ENCODE measurements at places on chromosomes 5 and 9.

DNA sequence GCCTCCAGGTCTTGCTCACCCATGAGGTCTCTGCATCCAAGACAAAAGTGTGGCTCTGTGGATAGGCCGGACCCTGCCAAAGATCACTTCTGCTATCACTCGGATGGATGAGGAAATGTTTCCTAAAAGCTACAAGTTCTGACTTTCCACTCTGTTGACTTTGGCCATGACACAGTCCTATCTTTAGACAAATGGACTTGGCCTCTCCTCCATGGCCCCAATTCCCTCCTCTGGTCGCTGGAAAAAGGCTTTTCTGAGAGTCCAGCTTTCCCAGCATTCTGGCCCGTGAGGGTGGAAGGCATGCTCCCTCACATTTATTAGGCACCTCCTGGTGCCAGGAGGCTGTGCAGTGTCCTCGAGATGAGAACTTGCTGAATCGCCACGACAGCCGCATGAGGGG, 83.1 kb downstream of the COL27A1 start:
- no peak for DNase-seq

DNA sequence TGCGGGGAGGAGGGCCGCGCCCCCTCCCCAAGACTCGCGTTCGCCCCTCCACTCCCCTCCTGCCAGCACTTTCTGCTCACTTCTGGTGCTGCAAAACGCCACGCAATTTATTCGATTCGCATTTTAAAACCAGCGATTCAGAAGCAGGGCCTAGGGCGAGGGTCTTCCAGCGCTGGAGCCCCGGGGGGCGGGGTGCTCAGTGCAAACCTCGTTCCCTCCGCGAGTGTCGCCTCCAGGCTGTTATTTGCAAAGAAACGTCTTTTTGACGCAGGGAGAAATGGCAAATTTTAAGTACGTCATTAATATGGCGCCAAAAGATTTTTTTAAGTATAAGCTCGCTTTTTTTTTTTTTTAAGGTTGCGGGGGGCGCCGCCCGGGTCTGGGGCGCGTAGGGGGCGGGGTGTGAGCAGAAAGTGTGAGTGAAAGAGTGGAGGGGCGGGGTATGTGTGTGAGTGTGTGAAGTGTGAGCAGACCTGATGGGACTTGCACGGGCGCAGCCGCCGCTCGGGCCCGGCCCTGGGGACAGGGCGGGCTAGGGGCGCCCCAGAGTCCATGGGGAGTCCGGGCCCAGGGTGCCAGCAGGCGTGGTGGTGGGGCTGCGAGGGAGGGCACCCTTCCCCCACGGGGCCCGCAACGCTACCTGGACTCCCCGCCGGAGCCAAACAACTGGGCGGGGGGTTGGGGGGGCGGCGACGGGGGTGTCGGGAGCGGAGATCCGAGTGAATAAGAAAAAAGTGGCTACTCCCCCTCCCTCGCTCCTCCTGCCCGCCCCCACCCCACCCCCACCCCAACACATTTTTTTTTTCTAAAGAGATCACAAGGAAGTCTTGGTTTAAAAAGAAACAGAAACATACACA, at the start of gene JADE2:
Gene JADE2, plus strand, starts transcription at position 845 of the 857 bp plus-strand sequence. CDS start 10,188 bp downstream, outside the sequence.
- no peak for DNase-seq

DNA sequence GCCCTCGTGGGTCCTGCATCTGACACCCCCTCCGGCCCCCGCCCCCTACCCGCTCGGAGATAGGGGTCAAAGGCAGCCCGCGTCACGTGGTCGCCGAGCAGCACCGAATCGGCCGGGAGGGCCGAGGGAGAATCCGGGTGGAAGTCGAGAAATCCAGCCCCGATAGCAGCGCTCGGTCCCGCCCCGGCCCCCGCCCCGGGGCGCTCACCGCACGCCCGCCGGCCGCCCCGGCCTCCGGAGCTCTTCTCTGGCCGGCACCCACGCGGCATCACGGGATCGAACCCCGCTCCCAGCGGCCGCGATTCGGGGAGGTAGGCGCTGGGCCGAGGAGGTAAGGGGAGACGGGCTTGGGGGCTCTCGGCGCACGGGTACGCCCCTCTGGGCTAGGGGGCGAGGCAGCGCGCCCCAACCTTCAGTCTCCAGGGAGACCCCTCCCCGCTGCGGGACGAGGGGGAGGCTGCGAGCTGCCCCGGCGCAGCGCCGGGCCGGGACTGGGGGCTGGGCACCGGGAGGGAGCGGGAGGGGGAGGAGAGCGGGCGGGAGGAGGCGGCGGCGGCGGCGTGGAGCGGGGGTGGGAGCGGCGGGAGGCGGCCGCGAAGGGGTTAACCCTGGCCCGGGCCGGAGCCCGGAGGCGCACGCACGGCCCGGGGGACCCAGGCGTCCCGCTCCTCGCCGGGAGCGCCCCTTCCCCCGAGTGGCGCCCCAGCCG, 22.1 kb upstream of the NDST1 start:
- no peak for DNase-seq

DNA sequence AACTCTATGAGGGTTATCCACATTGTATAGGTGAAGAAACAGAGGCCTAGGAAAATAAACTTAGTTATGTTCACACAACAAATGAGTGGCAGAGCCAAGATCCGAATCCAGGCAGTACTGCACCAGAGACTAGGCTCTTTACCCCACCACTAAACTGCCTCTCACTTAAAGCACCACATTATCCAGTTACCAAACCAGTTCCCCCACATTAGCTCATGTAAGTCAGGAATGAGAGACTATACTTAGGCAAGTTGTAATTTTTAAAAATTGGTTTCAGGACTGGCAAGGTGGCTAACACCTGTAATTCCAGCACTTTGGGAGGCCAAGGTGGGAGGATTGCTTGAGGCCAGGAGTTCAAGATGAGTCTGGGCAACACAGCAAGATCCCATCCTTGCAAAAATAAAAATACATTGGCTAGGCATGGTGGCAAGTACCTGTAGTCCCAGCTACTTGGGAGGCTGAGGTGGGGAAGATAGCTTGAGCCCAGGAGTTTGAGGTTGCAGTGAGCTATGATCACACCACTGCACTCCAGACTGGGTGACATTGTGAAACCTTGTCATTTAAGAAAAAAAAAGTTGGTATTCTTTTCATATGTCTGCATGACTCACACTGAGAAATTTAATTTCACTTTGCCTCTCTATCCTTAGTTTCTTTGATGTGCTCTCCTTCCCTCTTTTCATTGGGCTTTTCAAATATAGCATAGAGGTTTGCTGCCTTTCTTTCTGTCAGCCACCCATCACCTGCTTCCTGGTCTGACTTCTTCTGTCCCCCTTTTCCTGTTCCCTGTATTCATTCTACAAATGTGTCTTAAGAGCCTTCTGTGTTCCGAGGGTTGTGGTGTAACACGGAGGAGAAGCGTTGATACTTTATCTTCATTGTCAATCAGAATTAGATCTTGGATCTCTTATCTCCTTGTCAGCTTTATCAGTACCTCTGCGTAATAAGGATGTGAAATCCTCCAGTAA, 64.7 kb downstream of the ERMP1 start:
- DNase-seq, result no peak

DNA sequence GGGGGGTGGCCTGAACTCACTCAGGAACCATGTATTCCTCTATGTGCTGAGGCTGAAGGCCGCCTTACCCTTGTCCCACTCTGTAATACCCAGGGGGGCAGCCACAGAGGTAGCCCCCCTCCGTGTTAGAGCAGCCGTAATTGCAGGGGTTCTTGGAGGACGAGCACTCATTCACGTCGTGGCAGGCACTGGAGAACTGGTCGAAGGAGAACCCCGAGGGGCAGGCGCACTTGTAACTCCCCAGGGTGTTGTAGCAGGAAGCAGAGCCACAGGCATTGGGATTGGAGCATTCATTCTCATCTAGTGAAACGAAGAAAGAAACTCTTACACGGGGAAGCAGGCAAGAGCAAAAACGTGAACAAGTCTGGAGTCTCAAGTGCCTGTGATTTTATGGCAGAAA, 179.8 kb downstream of the SLC12A2 start:
- no peak for DNase-seq

DNA sequence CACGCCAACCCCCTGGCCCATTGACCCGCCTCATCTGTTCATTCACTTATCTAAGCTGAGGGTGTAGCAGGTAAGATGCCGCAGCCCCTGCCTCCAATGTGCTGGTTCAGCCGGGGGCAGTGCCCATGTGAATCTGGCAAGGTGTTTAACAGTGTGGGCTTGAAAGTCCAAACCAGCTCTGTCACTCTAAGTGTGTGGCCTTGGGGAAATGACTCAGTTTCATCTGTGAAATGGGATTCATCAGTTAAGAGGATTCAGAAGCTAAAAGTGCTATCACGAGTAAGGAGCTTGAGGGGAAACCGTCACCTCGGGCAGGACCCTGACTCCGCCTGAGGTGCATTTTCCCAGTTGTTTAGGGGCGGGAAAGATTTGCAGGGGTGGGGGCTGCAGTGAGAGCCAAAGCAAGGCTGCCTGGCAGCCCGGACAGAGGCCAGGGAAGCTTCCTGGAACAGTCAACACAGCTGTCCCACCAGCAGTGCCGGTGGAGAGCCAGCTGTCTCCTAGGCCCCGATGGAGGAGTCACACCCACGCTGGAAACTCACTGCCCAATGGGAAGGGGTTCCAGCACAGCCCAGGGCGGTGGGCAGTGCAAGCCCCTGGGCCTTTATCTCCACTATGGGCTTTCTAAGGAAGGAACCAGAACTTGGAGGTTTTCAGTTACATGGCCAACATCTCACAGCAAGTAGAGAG, 9.7 kb upstream of the URM1 start:
- no peak for DNase-seq

DNA sequence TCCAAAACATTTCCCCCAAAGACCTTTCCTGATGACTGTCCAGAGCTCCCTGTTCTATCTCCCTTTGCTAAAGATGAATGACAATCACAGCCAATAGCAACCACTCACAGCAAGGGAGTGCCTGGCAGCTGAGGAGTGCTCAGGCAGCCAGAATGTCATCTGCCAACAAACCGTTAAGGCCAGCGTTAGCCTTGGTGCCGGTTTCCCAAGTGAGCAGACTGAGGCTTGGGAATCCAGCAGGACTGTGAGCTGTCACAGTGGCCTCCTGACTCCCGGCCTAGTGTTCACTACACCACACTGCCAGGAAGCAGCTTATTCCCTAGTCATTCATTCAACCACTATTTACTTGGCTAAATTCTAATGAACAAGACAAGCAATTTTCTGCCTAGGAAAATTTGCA, 24.7 kb downstream of the STK10 start:
- DNase-seq, result no peak

DNA sequence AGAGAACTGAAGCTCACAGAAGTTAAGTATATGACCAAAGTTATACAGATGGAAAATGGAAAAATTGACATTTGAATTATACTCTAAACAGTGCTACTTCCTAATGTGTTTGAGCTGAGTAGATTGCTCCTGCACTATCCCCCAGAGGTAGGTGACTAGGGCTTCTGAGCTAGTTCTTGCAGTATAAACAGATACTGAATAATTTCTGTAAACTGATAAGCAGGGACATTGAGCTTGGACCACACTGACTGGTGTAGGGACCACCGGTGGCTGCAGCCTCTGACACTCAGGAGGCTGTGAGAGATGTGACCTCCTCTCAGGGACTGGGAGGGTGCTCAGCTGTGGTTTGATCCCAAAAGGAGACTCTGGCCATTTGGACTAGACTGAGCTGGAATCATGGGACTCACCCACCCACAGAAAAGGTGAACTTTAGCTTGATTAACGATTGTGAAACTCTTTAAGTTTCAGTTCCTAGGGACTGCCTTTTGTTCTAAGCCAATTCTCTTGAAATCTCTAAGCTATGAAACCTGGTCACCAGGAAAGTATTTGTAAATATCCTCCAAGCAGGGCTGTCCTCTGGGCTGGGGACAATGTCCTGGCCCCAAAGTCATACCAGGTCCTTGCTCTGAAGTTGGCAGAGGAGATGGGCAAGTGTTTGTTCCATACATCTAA, 291.5 kb downstream of the SEC61B start:
- no peak for DNase-seq

DNA sequence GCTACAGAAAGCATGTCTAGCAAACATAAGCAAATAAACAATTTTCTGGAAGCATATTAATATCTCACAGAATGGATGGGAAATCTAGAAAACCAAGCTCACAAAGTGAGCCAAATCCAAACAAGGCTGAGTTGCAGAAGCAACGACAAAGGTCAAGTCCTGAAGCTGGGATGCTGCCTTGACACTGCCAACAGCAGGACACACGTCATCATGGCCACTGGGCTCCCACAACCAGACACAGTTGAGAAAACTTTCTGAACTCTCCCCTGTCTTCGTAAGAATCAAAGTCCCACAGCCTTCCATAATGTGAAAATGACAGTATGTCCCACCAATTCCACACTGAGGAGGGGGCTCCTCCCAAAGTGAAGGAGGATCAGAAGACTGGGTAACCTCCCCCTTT, 37.6 kb downstream of the EPB41L4A start:
- DNase-seq, result no peak

DNA sequence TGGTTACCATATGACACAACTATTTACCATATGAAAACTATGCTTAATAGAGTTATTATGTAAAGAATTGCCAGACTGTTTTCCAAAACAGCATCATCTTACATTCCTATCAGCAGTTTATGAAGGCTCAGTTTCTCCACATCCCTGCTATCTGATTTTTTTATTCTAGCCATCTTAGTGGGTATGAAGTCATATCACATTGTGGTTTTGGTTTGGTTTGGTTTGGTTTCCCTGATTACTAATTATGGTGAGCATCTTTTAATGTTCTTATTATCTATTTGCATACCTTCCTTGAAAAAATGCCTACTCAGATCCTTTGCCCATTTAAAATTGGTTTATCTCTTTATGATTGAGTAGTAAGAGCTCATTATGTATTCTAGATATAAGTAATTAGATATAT, 199.4 kb upstream of the NFIL3 start:
- DNase-seq, result no peak

GRCh38 chr9:134768709-134769351, 111.8 kb upstream of the FCN2 start:
- DNase-seq, result no peak

DNA sequence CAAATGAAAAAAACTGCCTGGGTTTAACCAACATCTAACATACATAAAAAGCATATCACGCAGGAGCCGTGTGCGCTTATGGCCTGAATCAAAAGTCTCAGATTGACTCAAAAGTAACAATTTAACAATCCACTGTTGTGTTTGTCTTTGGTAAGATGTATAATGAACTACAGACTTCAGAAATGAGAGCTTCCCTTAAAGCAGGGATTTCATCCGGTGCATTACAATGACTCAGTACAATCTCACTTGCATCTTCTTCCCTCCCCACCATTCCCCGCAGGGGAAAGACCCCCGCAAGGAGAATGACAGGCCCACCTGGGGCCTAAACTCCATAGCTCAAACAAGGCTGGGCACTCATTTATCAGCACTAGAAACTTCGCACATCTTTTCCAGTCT, 1.4 kb downstream of the ZFR start:
- DNase-seq, result no peak
